ENCODE measurements at places on chromosomes 3 and 15.

DNA sequence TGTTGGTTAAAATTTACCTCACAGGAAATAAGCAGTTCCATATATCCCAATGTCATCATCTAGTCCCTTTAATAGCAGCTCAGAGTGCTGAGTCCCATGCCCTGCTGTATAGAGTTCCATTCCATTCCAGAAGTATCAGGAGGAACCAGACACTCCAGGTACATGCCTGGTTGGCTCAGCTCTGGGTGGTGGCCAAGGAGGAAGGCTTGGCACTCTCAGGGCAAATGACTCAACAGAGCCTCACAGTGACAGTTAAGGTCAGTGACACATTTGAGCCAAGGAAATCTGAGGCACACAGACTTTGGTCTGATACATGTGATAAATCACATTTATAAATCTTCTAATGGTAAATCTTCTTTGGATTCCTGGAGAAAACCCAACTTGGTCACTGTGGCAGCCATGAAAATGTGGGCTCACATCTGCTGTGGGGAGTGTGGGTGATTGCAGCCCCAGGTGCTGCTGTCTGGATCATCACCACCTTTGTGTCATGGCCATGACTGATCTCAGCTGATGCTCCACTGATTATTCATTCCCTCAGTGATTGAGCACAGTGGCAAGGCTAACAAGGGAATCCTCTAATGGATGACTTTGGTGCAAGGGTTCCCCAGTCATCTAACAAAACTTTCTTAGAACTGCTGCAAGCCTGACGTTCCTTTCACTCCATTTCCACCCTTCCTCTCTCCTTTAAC is 9.3 kb downstream of the HHLA2 start:
- no peak for DNase-seq

DNA sequence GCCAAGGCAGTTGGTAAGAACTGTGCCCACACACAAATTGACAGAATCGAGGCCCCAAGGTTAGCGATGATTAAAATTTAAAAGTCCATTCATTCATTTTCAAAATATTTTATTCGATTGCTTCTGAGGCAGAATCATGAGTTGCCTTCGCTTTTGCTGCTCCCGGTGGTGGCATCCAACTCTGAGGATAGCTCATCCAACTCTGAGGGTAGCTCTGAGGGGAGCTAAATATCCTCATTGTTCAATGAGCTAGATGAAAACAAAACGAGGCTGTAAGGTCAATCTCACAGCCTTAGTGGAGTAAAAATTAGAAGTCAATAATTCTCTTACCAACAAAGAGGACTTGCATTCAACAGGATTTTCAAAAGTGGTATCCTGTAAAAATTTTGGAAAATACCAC is 897 bp upstream of the CHL1 start:
- DNase-seq = no peak

GRCh38 chr3:77055841-77056341 is 16.0 kb downstream of the ROBO2 start:
- no peak for DNase-seq

GRCh38 chr15:74276560-74276959 is 40.4 kb downstream of the CCDC33 start:
- no peak for DNase-seq

DNA sequence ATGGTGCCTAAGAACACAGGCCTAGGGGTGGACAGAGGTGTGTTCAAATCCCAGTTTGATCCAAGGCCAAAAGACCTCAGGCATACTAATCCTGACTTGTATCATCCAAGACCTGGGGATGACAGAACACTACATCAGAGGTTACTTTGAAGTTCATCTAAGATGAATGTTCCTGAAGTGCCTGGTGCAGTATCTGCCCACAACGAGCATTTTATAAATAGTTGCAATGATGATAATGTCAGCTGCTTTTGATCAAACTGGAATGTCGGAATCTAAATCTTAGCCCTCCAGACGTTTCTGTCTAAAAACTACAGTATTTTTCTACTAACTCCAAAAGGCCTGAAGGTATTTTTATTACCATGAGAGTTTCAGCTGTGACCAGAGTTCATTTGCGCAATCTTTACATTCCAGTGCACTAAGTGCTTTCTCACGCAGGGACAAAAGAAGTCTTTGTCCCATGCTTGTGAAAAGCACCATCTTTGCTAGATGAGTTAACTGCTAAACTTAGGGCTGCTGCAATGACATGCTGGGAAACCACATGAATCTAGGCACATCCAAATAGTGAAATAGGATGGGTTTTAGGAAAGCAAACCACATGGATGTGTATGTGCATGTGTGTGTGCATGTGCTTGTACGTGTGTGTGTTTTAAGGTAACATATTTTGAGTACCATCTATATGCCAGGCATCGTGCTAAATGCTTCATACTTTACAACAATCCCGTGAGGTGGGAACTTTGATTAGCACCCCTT is 18.1 kb downstream of the ANXA2 start:
- DNase-seq = no peak

GRCh38 chr3:171732756-171733155 is 77.5 kb downstream of the PLD1 start:
- no peak for DNase-seq

Data from NK-92 treated with Interleukin-12 subunit alpha and Interleukin-12 subunit beta, amount 100 ng/mL, for 24 hours (cell line).